ENCODE measurements at places on chromosomes 7 and 10. TPM values are rescaled to one million over a fixed set of nuclear protein-coding genes. Genes with fewer than 3 reads are reported as not detected.

GRCh38 chr10:47179291-47179647 is 120.7 kb upstream of the GDF10 start:
- H3K36me3 ChIP-seq = no peaks in the 10 kb centered on the region
- no peaks in the 10 kb centered on the region for H3K27me3 ChIP-seq
- H3K4me1 ChIP-seq = no peaks in the 10 kb centered on the region
- no peak overlapping the region for H3K4me3 ChIP-seq
- DNase-seq = no peak

DNA sequence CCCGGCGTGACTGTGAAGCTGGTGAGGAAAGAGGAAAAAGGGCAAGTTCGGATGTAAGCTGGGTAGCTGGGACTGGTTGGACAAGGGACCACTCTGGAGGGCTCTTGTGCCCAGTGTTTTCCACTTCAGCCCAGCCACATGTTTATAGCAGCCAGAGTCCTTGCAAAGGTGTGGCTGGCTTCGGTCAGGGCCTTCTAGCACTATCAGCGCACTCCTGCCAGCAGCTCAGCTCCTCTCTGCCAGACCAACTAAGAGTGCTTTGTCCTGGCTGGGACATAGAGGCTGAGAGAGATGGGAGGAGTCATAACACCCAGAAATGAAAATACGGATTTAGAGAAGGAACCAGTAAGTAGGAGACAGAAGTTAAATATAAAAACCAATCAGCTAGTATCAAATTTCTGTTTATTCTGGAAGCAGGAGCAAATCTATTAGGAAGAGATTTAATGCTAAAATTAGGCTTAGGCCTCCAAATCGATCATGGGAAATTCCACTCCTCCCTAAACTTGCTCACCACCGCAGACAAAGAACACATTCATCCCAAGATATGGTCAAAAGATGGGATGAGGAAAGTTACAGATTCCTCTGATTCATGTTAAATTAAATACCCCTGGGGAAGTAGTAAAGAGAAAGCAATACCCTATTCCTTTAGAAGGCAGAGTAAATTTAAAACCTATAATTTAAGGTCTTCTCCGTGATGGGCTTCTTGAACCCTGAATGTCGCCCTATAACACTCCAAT is 135.0 kb downstream of the RALA start:
- H3K36me3 ChIP-seq = no peaks in the 10 kb centered on the region
- H3K27me3 ChIP-seq = no peaks in the 10 kb centered on the region
- H3K27ac ChIP-seq = no peak overlapping the region
- no peak for DNase-seq
- H3K4me1 ChIP-seq = no peaks in the 10 kb centered on the region

- no peaks in the 10 kb centered on the region for H3K36me3 ChIP-seq
- DNase-seq = no peak
- H3K27me3 ChIP-seq = no peaks in the 10 kb centered on the region
- no peak overlapping the region for H3K4me3 ChIP-seq
These were observed 517.2 kb upstream of the CNTNAP2 start for GRCh38 chr7:145599376-145599775.

GRCh38 chr7:137985253-137985896 is 16.5 kb downstream of the CREB3L2 start:
- H3K27ac ChIP-seq = no peak overlapping the region
- H3K4me3 ChIP-seq = no peak overlapping the region
- no peaks in the 10 kb centered on the region for H3K27me3 ChIP-seq
- peaks cover 22% of the 10 kb centered on the region for H3K4me1 ChIP-seq

DNA sequence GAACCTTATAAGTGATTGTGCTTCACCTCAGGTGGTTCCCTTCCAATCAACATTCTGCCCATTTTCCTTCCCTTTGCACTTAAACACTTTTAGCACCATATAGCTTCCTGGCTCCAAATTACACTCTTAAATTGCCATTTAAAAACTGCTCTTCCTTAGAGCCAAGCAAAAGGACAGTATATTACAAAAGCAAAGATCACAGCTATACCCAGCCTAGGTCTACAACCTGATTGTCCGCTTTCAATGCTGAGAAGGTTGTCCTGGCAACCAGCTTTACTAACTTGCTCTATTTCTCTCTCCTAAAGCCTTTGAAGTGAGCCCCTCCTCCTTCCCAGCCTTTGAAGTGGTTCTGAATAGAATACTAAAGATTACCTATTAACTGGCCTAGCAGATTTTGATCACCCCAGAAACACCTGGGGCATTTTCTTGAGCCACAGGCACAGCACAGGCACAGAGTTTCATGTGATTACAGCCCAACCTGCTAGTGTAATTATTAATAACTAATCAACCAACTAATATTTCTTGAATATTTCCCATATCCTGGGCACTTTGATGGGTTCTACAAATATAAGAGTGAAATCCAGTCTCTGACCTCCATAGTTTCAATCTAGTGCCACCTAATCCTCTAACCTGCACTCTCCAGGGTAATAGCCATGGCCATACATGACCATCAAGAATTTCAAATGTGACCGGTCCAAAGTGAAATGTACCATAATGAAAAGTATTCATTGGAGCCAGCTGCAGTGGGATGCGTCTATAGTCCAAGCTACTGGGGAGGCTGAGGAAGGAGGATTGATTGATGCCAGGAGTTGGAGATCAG is 63.6 kb upstream of the TRIM24 start:
- 0 out of 2 replicates have a peak, but pooled peaks cover 9% of the 10 kb centered on the region for H3K4me1 ChIP-seq
- peak; percentile 62 for DNase-seq
- no peaks in the 10 kb centered on the region for H3K36me3 ChIP-seq

DNA sequence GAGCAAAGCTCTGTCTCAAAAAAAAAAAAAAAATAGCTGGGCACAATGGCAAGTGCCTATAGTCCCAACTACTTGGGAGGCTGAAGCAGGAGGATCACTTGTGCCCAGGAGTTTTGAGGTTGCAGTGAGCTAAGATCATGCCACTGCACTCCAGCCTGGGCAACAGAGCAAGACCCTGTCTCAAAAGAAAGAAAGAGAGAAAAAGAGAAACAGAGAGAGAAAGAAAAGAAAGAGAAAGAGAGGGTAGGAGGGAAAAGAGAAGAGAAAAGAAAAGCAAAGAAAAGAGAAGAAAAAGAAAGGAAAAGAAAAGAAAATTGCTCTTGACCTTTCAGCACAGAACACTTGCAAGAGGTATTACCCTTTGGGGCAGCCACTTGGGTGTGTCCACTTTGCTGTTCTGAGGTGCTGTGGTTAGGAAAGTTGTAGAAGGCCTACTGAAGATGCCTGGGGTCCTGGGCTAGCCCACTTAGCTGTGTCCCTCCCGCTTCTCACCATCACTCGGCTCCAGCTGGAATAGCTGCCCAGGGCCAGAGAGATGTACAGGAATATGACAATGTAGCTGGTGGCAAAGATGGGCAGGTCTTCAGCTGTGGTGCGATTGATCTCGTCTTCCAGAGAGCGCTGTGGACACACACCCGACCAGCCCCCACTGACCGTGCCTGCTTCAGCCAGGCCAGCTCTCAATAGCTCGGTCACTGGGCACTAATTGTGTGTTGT is 5.6 kb downstream of the NPC1L1 start:
- no peak overlapping the region for H3K4me3 ChIP-seq
- H3K27ac ChIP-seq = no peak overlapping the region
- no peaks in the 10 kb centered on the region for H3K4me1 ChIP-seq
- DNase-seq = no peak
- H3K36me3 ChIP-seq = no peaks in the 10 kb centered on the region

DNA sequence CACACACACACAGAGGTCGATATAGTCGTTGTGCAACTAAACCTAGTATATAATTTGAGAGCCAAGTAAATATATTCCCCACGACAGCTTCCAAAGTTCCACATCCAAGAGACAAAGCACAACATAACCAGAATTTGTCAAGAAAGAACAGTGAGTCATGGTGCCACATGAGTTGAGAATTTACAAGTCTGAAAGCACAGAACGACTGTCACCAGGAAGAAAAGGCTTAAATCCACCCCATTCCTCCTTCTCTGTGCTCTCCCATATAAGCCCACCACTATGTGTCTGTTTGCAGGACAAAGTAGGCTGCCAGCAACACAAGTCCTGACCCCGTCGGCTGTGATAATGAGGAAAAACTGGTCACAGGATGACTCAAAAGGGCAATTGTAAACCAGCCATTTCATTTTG is 32.8 kb downstream of the GSAP start:
- H3K4me1 ChIP-seq = no peaks in the 10 kb centered on the region
- no peaks in the 10 kb centered on the region for H3K27me3 ChIP-seq
- no peak for DNase-seq
- no peaks in the 10 kb centered on the region for H3K36me3 ChIP-seq

GRCh38 chr7:34104992-34105391 is 199.7 kb downstream of the BMPER start:
- DNase-seq = no peak
- H3K4me3 ChIP-seq = no peak overlapping the region
- H3K36me3 ChIP-seq = no peaks in the 10 kb centered on the region
- H3K4me1 ChIP-seq = peaks cover 6% of the 10 kb centered on the region
- no peak overlapping the region for H3K27ac ChIP-seq
- H3K27me3 ChIP-seq = no peaks in the 10 kb centered on the region

GRCh38 chr10:44132361-44133289 is 252.3 kb downstream of the CXCL12 start:
- no peak overlapping the region for H3K27ac ChIP-seq
- no peak overlapping the region for H3K4me3 ChIP-seq
- H3K4me1 ChIP-seq = no peaks in the 10 kb centered on the region
- no peak for DNase-seq
- H3K27me3 ChIP-seq = no peaks in the 10 kb centered on the region

DNA sequence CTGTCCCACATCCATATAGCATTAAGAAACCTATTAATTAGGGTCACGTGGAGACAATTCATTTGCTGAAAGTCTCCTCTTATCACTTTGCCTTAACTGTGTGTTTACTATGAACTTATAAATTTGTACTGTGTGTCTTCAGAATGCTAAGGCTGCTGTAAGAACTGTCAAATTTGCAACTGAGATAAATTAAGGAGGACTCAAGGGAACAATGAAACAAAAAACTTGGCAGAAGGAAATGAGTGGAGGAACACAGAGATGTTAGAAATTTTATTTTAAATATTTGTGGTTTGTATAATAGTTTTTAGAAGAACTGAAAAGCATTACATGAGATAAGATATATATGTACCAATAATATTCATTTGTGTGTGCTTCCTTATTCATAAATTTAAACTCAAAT is 1005.3 kb upstream of the SORCS1 start:
- H3K27ac ChIP-seq = no peak overlapping the region
- H3K4me3 ChIP-seq = no peak overlapping the region
- H3K27me3 ChIP-seq = no peaks in the 10 kb centered on the region
- H3K4me1 ChIP-seq = no peaks in the 10 kb centered on the region

DNA sequence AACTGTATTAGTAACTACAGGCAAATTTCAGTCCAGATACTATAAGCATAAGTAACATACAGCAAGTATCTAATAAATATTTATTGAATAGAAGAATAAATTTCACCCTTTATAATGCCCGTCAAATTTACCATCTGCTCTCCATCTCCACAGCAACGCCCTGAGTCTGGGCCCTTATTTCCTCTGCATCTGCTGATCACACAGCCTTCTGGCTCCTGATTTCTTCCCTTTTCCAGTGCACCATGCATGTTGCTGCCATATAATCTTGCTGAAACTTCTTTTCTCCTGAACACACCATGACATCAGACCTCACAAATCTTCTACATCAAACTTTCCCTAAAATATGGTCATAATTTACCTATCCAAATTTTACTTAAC is 15.4 kb downstream of the HYCC1 start:
- no peak overlapping the region for H3K4me3 ChIP-seq
- H3K4me1 ChIP-seq = no peaks in the 10 kb centered on the region
- no peaks in the 10 kb centered on the region for H3K27me3 ChIP-seq
- no peaks in the 10 kb centered on the region for H3K36me3 ChIP-seq
- DNase-seq = no peak

- H3K36me3 ChIP-seq = no peaks in the 10 kb centered on the region
- H3K27me3 ChIP-seq = no peaks in the 10 kb centered on the region
- no peaks in the 10 kb centered on the region for H3K4me1 ChIP-seq
- DNase-seq = no peak
These were observed 358.4 kb downstream of the KCNMA1 start for GRCh38 chr10:77279207-77279606.

GRCh38 chr10:22319547-22319979 is 1.3 kb upstream of the BMI1 start:
- no peak overlapping the region for H3K27ac ChIP-seq
- peaks cover 45% of the 10 kb centered on the region for H3K4me1 ChIP-seq
- DNase-seq = no peak
- peak overlapping the region; percentile 62 for H3K4me3 ChIP-seq
- H3K36me3 ChIP-seq = no peaks in the 10 kb centered on the region

- no peak overlapping the region for H3K27ac ChIP-seq
- no peaks in the 10 kb centered on the region for H3K4me1 ChIP-seq
- H3K4me3 ChIP-seq = no peak overlapping the region
These were observed 2.0 kb downstream of the PPP1R17 start for GRCh38 chr7:31688996-31689395.

- no peaks in the 10 kb centered on the region for H3K27me3 ChIP-seq
- no peaks in the 10 kb centered on the region for H3K4me1 ChIP-seq
- no peak overlapping the region for H3K4me3 ChIP-seq
- peaks cover 37% of the 10 kb centered on the region for H3K36me3 ChIP-seq
- no peak overlapping the region for H3K27ac ChIP-seq
These were observed 31.6 kb downstream of the RBM33 start for GRCh38 chr7:155676052-155676451.

DNA sequence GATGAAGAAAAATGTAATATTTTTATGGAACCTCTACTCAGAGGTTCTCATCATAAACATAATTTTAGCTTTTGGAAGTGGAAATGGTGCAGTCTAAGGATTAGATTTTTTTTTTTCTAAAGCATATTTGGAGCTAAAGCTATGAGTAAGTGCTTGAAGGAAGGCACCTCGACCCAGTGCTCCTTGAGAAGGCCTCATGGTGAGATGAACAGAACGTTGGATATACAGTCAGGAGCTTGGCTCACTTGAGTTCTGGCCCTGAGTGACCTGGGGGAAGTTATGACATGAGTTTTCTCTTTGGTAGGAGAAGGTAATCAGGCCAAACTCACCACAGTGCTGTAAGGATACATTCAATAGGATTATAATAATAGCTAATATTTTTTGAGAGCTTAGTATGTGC is 163.3 kb downstream of the JCAD start:
- H3K4me1 ChIP-seq = no peaks in the 10 kb centered on the region
- H3K4me3 ChIP-seq = no peak overlapping the region
- no peak for DNase-seq
- no peaks in the 10 kb centered on the region for H3K36me3 ChIP-seq
- no peaks in the 10 kb centered on the region for H3K27me3 ChIP-seq

DNA sequence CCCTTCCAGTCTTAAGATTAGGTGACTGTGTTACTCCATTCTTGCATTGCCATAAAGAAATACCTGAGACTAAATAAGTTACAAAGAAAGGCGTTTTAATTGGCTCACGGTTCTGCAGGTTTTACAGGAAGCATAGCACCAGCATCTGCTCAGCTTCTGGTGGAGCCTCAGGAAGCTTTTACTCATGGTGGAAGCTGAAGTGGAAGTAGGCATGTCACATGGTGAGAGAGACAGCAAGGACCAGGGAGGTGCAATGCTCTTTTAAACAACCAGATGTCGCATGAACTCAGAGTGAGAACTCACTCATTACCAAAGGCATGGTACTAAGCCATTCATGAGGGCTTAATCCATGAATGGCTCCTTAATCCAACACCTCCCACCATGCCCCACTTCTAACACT is 34.0 kb upstream of the TMEM273 start:
- H3K36me3 ChIP-seq = no peaks in the 10 kb centered on the region
- peaks cover 24% of the 10 kb centered on the region for H3K27me3 ChIP-seq
- no peaks in the 10 kb centered on the region for H3K4me1 ChIP-seq
- DNase-seq = no peak

The PARD3 gene
- 57.4 TPM for total RNA-seq

The EN2 gene
- not detected for total RNA-seq

The ABCB8 gene
- 51.8 TPM for total RNA-seq

The DNAJC12 gene
- total RNA-seq = 0.33 TPM

The PPP1R17 gene
- total RNA-seq = not detected

The CFAP70 gene
- total RNA-seq = 3.1 TPM

The TMEM248 gene
- total RNA-seq = 83.6 TPM

The ACSL5 gene
- 11.7 TPM for total RNA-seq

The COL28A1 gene
- 0.83 TPM for total RNA-seq

The FAM204A gene
- 51.9 TPM for total RNA-seq

The TACC2 gene
- total RNA-seq = 19.6 TPM

The ELN gene
- total RNA-seq = not detected

The DGKB gene
- 0.48 TPM for total RNA-seq
